ENCODE measurements at places on chromosomes 1 and 21.

- DNase-seq, result peak; percentile 18
Measured at GRCh38 chr1:109040989-109041620, 797 bp downstream of the WDR47 start.

- no peak for DNase-seq
Measured at GRCh38 chr1:93735722-93736121, 54.1 kb upstream of the BCAR3 start.

- no peak for DNase-seq
Measured at GRCh38 chr1:45380125-45380524, 39.9 kb upstream of the MUTYH start.

GRCh38 chr1:206734499-206735142 is 36.0 kb upstream of the IL19 start:
- DNase-seq, result peak; percentile 56

DNA sequence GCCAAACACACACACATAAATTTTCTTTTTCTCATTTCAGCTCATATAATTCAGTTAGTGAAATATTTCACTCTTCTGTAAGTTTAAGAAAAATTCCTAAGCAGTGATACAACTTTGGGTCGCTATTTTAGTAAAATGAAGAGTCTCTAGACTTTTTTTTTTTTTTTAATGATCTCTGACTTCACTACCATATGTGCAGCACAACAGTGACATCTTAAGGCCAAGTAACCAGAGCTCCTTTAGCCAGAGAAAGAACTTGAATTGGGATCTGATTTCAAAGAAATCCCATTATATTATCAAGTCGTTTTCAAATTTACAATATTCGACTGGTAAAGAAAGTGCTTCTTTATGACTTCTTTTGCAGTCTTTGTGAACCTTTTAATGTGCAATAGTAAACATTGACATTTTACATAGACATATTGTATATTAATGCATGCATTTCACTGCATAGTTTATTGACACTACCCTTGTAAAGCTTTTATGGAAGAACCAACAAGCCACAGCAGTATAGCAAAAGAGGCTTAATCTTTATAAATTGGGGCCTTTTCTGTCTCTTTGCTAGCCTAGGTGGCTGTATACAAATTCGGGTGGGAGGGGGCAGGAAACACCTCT is 62.2 kb downstream of the LRRC40 start:
- DNase-seq, result no peak

DNA sequence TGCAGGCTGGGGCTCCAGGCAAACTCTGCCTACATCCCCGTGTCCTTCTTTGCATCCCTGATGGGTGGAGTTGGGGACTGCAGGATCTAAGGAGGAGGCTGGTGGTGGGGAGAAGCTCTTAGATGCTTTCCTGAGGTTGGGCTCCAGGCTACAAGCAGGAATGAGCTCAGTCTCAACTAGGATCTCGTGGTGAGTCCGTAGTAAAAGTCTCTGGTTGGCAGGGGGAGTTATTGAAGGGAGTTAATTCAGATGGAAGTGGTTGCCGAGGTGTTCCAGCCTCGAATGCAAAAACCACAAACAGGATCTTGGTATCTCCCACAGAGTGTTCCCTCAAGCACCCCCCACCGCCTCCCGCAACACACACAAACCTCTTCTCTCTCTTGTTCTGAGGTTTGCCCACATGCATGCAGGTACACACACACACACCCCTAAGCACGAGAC is 35.0 kb downstream of the TMCC2 start:
- DNase-seq, result no peak

DNA sequence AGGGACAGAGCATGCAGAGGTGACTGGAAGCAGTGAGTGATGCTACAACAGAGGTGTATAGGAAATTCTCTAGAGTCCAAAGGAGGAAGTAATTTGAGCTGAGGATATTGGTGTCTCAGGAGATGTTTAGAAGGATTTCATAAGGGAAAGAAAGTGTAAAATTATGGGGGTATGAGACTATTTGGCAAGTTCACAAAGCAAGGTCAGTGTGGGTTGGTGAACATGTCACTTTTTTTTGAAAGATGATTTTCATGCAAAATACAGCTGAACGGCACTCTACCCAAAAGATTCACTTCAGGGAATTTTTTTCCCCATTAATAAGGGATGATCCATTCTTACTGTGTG is 24.1 kb downstream of the HMGCS2 start:
- no peak for DNase-seq

DNA sequence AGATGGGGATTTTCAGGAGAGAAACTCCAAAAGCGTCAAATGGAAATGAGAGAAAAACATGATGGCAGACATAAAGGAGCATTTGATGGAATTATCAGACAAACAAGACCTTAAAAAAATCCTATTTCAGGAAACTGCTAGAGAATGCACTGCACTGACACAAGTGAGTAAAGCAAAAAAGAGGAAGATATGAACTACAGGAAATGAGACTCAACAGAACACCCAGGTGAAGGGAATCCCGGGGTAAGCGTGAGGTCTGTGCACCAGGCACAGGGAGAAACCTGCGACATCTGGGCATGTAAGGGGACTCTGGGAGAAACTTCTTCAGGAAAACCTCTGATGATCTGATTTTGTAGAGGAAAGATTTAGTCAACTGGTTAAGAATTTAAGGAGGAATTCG is 2.8 kb downstream of the TARBP1 start:
- DNase-seq, result no peak

DNA sequence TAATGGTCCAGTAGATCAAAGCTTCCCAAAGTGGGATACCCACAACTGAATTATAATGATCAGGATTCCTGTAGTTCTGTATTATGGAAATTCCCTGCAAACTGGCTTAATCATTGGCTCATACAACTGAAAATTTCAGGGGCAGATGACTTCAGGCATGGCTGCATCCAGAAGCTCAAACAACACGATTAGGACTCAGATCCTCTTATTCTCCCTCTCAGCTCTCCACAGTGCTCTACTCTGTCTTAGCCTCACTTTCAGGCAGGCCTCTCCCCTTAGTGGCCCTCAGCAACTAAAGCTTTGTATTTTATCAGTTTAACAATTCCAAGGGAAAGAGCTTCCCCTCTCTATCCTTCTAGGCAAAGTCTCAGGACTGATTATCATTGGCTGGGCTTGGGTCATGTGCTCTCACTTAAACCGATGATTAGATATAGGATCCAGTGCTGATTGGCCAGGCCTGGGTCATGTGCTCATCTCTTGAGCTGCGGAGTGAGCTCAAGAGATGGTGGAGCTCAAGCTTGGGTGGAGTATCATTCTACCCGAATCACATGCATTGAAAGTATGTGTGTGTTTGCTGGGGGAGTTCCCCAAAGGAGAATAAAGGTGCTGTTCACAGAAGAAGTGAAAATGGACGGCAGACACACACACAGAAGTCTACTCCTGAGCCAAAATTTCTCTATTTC is 57.9 kb upstream of the RUNX3 start:
- no peak for DNase-seq

DNA sequence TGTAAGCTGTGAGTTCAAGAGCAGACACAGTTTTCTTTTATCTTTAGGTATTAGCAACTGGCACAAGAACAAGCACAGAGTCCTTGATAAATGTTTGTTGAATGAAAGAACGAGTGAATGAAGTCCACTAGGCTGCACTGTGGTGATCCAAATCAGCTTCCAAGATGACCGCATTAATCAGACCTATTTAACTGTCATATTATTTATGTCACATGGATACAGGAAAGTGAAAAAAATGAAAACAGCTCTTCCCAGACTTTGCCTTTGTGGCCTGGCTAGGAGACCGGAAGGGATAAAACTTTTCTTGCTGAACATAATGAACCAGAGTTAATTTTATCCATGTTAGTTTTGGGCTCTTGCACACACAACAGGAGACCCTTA is 261.3 kb downstream of the TNR start:
- DNase-seq, result no peak

DNA sequence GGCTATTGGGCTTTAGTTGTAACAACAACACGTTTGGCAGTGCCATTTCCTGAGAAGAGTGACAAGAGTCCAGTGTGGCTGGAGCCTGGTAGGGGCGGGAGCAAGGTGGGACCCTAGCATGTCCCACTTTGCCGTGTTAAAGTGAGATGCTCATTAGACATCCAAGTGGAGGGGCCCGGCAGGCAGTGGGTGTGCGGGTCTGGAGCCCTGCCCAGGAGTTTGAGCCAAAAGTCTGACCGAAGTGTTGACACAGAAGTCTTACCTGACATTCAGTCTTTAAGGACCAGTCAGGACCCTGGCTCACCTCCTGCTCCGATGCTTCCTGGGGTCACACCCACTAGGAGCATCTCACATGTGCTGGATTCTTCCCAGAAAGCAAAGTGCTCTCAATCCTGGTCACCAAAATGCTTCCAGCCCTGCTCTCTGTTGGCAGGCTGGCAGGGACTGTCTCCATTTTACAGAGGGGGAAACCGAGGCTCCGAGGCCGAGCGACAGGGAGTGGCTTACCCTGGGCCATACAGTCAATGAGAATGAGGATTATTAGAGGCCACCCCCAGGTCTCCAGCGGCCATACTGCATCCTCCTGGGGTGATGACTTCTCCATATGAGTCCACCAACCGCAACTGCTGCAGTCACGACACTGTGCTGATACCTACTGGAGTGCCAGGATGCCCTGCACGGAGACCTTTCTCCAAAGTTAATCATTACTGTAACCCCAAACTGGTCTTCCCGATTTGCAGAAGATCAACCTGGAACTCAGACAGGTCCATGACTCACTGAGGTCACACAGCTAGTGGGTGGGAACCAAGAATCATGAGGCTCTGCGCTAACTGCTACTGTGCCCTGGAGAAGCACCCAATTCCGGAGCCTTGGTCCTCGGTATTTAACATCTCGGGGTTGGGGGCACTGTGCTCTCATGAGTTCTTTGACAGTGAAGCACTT is 112.7 kb downstream of the PRDM2 start:
- DNase-seq, result no peak

DNA sequence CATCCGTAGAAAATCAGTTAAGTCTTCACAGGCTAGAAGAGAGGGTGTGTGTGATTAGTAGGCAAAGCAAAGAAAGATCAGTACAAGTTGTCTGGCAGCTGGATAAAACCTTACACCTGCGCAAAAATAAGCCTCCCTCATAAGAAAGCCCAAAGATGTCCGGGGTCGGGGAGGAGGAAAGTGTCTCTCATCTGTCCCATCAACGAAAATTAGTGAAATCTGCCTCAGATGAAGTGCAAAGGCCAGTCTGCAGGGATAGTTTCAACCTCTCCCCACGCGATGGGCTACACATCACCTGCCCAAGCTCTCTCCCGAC is 333.9 kb downstream of the SRGAP2C start:
- no peak for DNase-seq

DNA sequence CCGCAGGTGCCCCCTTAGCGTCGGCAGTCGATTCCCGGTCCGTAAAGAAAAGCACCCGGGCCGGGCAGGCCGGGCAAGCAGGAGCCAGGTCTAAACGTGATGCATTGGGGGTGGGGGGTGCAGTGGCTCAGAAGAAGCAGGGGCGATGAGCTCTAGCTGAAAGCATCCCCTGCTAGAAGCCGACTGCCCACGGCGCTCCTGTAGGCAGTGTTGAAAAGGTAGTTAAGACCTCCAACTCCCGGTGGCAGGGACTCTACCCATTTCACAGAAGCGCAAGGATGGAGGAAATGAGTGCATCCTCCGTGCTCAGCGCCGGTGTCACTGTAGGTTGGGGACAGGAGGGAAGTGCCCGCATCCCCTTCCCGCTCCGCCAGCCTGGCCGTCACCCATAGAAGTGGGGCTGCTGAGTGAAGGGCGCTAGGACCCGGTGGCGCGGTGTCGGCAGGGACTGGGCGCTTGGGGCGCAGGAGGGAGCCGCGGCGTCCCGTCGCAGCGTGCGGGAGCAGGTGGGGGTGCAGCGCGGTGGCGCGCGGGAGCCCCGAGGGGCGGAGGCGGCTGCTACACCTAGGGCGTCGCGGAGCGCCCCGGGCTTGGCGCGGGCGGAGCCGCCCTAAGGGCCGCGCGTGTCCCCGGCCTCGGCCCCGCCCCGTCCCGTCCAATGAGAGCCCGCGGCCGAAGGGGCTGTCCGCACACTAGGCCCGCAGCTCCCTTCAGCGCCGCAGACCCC is at the start of gene WNT2B:
TSS of gene WNT2B (plus strand) at position 688 of the 727 bp plus-strand sequence. CDS start 298 bp downstream, outside the sequence.
- DNase-seq, result peak; percentile 63

- DNase-seq, result no peak
Measured at GRCh38 chr1:110846861-110847260, 26.1 kb upstream of the CD53 start.

- DNase-seq, result no peak
Measured at GRCh38 chr1:8908388-8909151, 30.1 kb upstream of the ENO1 start.
